Caki2 (cell line): ENCODE measurements at places on chromosomes 1 and 21. TPM values are rescaled to one million over a fixed set of nuclear protein-coding genes. Genes with fewer than 3 reads are reported as not detected.

TAS1R2 gene
- not detected in 2 replicates for total RNA-seq

CD1E gene
- not detected in 2 replicates for total RNA-seq

LEFTY1 gene
- total RNA-seq: not detected in 2 replicates

TNFRSF9 gene
- total RNA-seq: 0.35 and 0.41 TPM in 2 replicates

OR2G6 gene
- total RNA-seq: not detected in 2 replicates

CYYR1 gene
- not detected in 2 replicates for total RNA-seq

S100A3 gene
- not detected in 2 replicates for total RNA-seq

AMY1C gene
- total RNA-seq: not detected in 2 replicates

GREM2 gene
- total RNA-seq: 0.34 TPM in 1 of 2 replicates, not detected in the other

CFAP74 gene
- total RNA-seq: not detected in 2 replicates
